ENCODE measurements at places on chromosomes 6 and 20.

GRCh38 chr20:23230766-23231385 is 119.7 kb upstream of the NXT1 start:
- DNase-seq: no peak

DNA sequence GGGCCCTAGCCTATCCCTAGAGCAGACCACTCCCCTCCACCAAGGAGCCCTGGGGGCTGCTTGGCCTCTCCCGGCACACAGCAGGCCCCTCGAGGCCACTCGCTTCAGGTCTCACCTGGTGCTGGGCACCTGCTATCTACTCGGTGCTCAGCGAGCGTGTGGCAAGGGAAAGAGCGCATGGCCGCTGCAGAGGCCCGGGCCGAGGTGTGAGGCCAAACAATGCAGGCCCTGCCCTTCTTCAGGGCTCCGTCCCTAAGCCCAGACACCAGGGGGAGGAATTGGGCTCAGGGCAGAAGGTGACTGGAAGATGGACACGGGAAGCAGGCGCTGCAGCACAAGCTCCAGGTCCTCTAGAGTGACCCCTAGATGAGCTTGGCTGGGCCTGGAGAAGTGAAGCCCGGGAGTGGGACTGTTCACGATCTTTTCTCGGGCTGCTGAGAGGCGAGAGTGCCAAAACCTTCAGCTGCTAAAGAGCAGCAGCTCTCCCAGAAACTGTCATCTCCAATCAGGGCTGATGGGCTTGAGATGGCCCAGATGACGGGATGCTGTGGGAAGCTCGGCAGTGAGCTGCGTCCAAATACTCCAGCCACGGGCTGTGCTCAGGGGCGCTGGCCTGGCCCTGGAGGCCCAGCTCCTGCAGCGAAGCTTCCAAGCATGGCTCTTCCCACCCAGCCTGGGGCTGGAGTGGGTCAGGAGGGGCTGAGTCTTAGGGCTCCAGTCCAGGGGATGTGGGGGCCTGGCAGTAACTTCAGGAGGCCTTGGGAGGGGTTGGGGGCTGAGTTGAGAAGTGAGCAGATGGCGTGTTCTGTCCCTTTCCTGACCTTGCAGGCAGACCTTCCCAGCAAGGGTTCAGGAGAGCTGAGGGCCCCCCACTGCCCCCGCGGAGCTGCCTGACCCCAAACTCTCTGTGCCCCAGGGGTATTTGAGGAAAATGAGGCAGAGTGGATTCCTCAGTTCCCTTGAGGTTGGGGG is 43.7 kb downstream of the APCDD1L start:
- peak; percentile 77 for DNase-seq

- DNase-seq: no peak
These were observed 19.2 kb upstream of the BTN3A2 start for GRCh38 chr6:26345832-26346231.

DNA sequence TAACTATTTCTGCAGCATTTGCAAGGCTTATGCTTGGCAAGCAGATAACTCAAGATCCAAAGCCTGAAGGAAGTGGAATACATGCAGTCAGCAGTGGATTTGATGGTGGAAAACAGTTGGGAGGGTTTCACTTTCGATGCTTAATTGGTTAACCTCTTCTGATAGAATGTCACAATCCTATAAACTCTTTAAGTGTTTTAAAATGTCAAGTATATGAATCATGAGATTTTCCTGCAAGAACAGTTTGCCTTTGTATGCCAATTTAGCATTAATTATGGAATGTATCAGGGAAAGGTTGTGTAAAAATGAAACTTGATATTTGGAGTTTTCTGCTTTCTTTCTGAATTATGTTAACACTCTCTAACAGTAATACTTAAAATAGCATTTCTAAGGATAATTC is 36.6 kb downstream of the NKX2-4 start:
- DNase-seq: no peak

DNA sequence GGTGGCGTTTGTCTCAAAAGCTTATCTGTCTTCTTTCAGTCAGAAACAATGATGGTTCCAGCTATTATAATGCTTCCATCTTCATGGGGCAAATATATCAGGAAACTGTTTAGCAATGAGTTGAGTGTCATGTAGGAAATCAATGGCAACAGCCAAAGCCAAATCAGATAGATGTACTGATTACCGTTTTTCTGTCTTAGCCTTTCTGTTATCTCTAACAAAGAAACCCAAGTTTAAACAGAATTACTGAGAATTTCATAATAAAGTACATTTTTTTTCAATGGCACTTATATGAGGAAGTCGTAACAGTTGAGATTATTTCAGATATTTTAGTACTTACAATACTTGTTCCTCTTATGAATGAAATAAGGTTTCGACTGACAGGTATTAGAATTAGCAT is 1.2 kb downstream of the NOX3 start:
- DNase-seq: no peak

- no peak for DNase-seq
These were observed 13.9 kb downstream of the AFDN start for GRCh38 chr6:167840526-167841179.

GRCh38 chr6:33985313-33985751 is 160.6 kb downstream of the GRM4 start:
- no peak for DNase-seq

DNA sequence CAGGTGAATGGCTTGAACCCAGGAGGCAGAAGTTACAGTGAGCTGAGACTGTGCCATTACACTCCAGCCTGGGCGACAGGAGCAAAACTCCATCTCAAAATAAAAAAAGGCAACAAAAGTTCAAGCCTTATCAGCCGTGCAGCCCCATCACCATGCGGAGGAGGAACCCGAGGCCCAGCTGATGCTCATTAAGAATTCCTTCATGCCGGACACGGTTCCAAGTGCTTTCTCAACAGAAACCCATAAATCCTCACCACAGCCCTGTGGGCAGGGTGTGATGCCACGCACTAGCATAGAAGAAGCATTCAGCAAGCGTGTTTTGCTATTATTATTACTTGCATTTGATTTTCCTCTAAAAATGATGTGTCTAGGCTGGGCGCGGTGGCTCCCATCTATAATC is 56.3 kb downstream of the PREX1 start:
- DNase-seq: no peak

DNA sequence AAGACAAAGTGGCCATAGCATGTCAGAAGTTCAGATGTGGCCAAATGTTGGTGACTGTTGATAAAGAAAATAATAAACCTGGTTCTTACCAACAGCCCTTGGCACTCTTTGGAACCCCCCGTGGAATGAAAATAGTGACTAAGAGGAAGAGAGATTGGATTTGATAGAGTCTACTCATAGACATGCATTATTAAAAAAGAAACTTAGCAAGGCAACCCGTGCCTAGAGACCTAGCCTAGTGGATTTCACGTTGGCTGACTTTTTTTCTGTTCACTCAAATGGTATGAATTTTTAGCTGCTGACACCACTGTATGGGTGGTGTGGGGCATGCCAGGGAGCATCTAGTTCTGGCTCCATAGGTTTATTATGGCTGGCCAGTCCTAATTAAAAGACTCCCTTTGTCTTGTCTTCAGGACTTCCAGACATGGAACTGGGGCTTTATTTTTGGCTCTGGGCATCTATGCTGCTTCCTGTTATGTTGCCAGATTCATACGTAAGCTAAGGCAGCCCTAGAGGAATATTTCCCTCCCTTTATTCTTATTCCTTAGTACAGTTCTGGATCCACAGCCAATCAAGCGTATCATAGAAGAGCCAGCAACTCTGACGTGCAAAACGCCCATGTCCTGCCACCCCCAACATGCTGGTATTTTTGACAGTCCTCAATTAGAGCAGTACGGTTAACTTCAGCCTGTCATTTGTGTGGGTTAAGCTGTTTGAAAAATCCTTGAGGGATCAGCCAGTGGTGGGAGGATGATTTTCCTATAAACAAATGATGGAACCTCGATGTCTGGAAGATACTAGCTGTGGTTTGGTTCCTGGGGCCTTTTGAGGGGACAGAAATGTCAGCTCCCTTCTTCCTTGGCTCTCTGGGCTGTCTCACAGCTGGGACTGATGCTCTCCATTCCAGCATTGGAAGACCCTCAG is 127.5 kb downstream of the ISM1 start:
- no peak for DNase-seq

- no peak for DNase-seq
These were observed 12.8 kb upstream of the MANBAL start for GRCh38 chr20:37276494-37277252.

DNA sequence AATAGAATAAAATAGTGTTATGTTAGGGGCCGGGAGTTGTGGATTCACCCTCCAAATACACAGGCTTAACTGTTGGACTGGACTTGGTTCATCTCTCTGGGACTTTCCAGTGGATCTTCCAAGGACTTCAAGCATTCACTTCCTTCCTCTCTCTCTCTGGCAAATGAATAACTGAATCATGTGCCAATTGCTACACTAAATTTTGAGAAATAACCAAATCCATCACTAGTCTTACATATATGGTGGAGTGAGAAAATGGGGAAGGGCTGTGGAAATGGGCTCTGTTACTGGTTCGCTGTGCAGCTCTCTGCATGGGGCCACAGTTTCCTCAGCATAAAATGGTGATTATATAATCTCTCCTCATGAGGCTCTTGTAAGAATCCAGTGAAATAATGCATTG is 6.8 kb upstream of the KIAA1755 start:
- DNase-seq: no peak

DNA sequence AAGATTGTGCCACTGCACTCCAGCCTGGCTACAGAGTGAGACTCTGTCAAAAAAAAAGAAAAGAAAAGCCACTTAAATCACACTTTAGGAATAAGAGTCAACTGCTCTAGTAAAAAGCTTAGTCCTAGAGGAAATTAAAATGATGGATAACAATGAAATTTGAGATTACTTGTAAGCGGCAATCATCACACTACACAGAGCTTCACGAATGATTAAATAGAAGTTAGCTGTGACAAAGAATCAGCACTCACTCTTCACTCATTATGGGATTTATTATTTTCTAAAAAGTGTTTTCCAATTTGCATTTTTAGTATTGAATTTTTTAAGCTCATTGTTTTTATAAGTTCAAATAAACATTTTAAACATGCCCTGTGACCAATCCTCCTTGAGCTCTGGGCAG is 718.0 kb downstream of the UTRN start:
- DNase-seq: no peak

DNA sequence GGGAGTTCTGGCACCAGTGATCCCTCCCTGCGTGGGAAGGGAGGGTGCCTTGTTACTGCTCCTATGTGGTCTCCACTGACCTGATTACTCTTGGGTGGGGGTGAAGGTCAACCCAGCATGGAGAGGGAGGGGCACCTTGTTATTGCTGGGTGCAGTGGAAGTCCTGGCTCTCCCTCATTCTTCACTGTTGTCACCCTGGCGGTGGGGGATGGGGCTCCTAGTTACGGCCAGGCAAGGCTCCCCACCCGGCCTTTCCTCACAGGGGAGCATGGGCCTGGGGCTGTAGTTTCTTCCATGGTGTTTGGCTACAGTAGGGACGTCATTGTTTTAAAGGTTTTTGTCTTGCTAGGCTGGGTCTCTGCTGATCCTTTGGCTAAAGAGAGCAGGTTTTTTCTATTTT is 40.8 kb downstream of the PACSIN1 start:
- DNase-seq: peak; percentile 26

GRCh38 chr6:116047173-116047933 is 13.3 kb downstream of the FRK start:
- no peak for DNase-seq

GRCh38 chr6:75147512-75147911 is 58.3 kb downstream of the COL12A1 start:
- DNase-seq: no peak

GRCh38 chr6:51814418-51814817 is 273.0 kb downstream of the PKHD1 start:
- DNase-seq: no peak

DNA sequence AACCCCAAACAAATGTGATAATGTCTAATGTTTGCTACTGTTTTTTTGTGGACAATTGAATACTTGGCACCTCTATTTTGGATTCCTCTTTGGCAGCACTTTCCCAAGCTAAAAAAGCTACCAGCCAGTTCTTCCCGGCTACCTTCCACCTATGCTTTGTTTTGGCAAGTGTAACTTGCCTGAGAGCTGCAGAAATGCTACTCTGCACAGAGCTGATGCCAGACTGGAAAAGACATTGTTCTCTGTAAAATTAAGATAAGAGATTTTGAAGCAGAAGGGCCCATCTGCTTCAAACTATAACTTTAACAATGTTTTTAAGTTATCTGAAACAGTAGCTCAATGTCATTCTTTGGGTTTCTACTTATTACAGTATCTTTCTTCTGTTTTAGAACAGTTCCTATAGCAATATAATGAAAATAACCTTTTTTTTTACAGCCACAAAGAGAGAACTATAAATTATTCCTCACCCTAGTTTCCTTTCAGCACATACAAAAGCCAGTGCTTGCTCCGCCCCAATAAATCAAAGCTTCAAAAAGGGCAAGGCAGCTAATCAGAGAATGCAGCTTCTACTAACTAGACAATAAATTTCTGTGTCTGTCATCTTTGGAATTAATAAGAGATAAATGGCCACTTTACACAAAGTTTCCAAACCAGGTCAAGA is 183.1 kb downstream of the UBE3D start:
- no peak for DNase-seq
